CD4-positive, alpha-beta T cell treated with Interleukin-6 at 100 ng/mL for 8 hours (primary cell): ENCODE measurements at places on chromosomes 5 and 9.

DNA sequence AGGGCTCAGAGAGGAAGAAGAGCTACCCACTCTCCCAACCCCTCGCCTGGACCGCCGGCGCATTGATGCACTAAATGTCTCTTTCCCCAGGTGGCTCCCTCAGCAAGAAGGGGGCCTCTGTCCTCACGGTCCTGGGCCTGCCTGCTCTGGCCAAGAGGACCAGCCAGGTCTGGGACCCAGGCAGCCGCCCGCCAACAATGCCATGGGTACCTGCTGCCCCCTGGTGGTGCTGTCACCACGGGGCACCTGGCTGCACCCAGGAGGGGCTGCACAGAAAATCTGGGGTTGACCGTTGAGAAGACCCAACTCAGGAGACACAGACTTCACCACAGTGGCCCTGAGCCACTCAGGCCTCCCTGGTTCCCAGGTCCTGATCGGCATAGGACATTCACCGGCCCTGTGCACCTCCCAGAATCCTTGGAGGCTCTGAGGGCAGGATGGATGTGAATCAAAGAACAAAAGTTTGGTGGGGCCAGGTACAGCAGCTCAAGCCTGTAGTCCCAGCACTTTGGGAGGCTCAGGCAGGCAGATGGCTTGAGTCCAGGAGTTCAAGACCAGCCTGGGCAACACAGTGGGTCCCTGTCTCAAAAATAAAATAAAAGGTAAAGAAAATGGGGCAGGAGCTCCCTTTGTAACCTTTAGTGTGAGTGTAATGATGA lies 2.4 kb upstream of the VAV2 start:
- peak; percentile 73 for DNase-seq

GRCh38 chr9:105441616-105442160 lies 6.1 kb upstream of the FSD1L start:
- DNase-seq = no peak

DNA sequence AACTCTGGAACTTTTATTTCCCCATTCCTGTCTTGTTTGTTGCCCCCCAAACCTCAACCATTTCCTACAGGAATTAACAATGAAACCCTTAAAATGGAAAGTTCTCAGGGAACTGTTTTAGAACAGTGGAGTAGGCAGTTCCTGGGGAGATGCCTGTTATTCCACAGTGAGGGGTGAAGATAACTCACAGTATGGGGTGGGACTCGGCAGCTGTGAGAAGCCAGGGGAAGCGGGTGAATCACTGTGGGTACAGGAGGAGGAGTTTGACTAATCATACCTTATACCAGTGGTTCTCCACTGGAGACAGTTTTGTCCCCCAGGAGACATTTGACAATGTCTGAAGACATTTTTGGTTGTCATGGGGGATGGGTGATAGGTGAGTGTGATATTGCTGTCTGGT lies 36.9 kb upstream of the GLRA1 start:
- DNase-seq = no peak

- no peak for DNase-seq
Measured at GRCh38 chr9:928363-929042, 48.0 kb upstream of the DMRT3 start.
